ENCODE measurements at places on chromosomes 5 and 9.

DNA sequence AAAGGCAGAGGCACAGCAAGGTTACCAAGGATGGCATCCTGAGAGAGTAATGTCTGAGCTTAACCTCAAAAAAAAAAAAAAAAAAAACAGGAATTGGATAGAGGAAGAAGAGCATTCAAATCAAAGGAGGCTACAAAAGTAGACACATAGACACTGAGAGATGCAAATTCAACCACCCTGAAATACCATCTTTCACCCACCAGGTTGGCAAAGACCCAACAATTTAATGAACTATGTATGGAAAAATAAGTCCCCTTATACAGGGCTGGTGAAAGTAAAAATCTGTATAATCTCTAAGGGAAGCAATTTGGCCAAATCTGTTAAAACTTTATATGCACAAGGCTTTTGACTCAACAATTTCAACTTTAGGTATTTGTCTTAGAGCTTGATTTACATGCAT lies 4.9 kb downstream of the NADK2 start:
- DNase-seq: no peak

DNA sequence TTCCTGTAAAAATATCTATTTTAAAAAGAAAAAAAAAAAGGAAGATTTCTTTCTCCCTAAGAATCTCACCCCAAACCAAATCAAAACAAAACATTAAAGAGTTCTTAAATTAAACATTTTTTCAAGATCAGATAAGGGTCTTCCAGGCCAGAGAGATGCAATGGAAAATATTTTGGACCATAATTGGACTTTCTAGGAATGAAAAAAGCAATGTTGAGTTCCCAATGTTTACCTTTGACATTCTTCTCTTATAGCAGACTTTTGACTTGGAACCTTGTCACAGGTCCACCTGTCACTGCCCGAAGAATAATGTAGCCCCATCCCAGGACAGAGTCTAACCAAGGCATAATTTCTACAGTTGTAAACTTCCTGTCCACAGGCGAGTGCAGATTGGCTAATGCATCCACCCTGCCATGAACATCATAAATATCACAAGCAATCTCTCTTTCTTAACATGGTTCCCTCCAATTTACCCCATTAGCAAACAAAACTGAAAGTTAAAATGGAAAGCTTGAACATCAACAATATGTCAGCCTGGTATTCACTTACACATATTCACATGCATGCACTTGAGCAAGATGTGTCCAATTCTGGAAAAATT lies 121.7 kb upstream of the ZNF366 start:
- DNase-seq: no peak

DNA sequence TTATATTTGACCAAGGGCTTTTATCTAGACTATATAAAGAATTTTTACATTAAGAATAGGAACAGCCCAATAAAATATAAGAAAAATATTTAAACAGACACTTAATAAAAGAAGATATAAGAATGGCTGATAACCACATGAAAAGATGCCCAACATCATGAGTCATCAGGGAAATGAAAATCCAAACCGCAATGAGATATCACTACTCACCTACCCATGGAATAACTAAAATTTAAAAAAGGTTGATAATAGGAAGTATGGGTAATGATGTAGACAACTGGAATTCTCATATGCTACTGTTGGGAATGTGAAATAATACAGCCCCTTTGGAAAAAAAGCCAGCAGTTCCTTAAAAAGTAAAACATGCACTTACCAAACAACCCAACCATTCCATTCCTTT lies 206.9 kb upstream of the PCSK5 start:
- DNase-seq: no peak

GRCh38 chr5:109516390-109516789 lies 106.6 kb upstream of the PJA2 start:
- DNase-seq: no peak

GRCh38 chr5:15885156-15885555 lies 294.4 kb downstream of the MARCHF11 start:
- no peak for DNase-seq

DNA sequence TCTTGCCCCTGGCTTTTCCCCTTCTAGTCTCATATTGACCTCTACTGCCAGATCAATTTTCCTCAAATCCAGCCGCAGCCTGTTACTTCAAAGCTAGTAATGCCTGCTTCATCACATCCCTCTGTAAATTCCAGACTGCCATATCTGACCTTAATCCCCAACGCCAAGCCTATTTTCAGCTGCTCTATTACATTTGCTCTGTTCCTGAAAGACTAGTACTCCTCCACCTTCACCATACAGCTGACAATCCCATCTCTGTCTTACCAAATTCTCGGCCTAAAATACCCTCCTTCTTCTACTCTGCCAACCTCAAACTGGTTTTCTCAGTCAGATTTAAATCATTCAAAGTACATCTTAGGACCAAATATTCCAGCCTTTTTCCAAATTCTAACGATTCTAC lies 420.2 kb downstream of the RAB3C start:
- DNase-seq: no peak

DNA sequence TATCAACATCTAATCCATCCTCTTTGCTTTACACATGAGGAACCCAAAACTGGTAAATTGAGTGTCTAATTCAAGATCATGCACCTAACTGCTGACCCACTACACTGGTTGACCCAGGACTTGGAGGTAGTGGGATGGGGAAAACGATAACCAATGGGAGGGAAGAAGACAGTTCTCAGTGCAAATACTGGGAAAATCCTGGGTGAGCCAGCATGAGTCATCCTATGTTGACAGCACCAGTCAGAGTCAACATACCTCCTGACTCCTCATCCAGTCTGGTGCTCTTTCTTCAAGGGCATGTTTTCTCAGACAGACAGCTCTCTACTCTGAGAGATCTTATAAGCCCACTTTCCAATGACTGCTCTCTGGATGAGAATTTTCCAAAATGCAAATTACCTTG lies 232.8 kb upstream of the PTGER4 start:
- DNase-seq: no peak

DNA sequence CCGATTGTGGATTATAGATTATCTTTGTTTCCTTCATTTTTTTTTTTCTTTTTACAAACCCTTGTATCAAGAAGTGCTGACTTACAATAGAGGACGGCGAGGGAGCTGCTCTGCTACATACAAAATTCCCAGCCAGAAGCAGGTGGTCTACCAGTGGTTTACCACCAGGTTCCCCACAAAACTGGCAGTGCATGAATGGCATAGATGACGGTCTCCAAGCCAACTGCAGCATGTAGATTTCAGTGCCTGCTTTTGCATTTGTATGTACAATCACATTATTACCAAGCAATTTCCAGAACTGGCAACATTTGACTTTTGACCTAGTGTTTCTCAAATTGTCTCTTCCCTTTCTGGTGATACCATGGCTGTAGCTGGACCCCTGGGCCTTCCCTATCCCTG lies 84.0 kb downstream of the ACER2 start:
- DNase-seq: no peak

DNA sequence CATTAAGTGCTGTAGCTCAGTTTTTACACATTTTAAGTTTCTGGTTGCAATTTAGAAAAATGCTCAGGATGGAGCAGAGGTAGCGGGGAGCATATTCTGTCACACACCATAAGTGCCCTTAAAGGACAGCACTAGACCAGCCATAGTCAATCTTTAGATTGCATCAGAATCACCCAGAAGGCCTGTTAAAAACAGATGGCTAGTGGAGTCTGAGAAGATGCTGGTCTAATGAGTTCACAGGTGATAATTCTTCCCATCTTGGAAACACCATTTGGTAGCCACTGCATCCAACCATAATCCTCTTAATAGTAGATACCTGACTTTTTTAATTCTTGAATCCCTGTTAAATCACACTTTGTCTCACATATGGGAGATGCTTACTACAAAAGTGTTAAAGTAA lies 113.2 kb downstream of the CDH18 start:
- DNase-seq: no peak

DNA sequence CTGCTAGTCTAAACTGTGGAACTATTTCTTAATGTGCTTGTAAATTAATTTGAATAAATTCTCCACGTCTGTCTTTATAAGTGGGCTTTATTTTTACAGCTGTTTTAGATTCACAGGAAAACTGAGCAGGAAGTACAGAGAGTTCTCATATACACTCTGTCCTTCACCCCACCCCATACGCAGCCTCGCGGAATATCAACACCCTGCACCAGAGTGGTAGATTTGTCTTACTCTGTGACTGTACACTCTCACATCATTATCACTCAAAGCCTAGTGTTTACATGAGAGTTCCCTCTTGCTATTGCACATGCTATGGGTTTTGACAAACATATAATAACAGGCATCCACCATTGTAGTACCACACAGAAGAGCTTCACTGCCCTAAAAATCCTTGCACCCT lies 179.7 kb upstream of the DAB2 start:
- DNase-seq: no peak

- peak; percentile 96 for DNase-seq
These were observed 49.6 kb upstream of the PSD2 start for GRCh38 chr5:139745800-139746690.

DNA sequence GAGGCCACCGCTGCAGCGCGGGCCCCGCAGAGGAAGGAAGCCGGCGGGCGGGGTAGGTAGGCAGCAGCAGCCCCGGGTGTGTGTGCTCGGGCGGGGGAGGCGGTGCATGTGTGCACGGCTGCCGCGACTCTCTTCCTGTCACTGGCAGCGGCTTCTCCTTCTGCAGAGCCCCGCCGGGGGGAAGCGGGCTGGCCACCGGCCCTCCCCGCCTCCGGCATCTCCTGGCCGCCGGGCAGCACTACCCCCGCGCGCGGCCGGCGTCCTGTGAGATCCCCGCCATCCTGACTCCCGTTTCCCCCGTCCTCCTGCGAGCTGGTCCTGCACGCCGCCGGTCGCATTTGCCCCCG lies 315 bp downstream of the PIK3R1 start:
- DNase-seq: peak; percentile 83

DNA sequence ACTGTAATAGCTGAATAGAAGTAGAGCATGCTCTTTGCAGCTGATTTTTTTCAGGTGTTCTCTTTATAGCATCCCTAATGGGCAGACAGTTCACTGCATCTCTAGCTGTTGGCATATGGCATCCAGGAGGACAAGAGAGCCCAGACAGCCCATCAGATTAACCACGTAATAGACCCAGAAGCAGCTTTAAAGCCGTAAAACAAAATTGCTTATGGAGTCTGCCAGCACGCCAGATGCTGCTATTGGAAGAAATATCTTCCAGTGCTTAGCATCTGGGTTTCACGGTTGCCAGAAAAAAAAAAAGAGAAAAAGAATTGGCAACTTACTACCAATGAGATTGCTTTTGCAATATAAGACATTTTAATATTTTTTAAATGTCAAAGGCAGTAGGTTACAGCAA lies 869.4 kb upstream of the NUDT12 start:
- no peak for DNase-seq

DNA sequence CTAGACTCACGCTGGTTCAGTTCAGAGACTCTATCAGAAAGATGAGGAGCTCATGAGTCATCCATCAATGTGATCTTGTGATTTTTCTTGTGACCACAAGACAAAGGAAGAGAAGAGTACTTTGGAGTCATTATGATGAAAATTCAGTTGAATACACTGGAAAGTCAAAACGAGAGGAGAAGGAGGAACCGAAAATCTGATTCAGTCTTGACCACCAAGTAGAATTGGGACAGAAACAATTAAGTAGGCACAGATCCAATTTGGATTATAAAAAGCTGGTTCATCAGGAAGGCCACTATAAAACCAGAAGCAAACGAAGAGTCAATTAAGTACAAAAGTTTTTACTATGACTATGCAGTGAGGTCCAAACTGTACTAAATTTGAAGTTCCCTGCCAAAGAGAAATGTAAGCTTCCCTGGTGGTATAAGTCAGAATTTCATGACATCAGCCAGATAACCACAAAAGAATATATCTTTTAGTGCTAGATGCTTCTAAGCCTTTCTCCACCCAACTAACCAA lies 90.9 kb downstream of the THBS4 start:
- no peak for DNase-seq

GRCh38 chr5:151179489-151179840 lies 21.9 kb upstream of the ANXA6 start:
- DNase-seq: no peak

- no peak for DNase-seq
These were observed 106.1 kb upstream of the PRRC1 start for GRCh38 chr5:127411381-127411780.

GRCh38 chr5:111734013-111734412 lies 23.0 kb downstream of the NREP start:
- no peak for DNase-seq

DNA sequence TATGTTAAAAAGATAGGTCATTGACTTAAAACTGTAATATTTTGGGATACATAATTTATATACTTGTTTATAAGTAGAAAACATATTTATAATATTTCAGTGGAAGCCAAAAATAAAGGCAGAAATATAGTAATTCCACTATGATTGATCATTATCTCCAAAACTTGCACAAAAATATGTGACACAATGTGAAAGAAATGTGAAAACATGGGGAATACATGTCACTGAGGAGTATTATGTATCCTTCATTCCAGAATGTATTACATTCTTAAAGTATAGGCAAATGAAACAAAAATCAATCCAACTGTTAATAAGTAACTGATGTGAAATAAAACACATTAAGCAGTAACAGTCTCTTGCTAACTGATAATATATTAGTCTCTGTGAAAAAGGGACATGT lies 236.7 kb downstream of the CDH18 start:
- no peak for DNase-seq

DNA sequence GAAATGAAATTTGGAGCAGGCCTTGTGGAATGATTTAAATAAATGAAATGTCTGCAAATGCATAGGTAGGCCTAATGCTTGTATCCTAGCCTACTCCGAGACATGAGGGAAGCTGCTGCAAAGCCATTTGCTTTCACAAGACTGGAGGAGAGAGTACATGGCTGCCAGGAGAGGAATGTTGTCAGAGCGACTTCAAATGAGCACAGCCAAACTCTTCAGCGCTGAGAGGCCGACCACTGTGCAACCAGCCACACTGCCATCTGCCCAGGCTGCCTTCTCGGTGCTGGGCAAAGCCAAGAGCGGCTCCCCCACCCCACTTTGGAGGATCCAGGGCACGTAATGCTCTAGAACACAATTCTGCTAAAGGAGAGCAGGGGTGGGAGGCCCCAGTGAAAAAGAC lies 122.6 kb downstream of the RASEF start:
- DNase-seq: no peak

GRCh38 chr9:68870086-68870485 lies 143.8 kb downstream of the PRKACG start:
- no peak for DNase-seq

GRCh38 chr9:97659771-97660170 lies 26.1 kb downstream of the NCBP1 start:
- DNase-seq: no peak

DNA sequence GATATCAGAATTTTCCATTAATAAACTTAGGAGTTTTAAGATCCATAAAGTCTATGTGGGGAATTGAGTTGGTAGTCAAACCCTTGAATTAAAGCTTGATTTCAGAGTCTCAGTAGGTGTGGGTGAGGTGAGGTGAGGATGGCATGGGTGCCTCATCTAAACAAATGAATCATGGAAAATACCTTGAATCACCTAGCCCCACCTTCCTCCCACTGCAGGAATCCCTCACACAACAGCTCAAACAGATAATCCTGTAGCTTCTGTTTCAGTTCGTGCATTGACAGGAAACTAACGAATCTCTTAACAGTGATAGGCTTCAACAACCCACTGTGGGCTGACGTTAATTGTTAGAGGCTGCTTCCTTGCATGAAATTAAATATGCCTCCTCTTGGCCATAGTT lies 185.0 kb downstream of the SREK1 start:
- no peak for DNase-seq

GRCh38 chr5:109411149-109411514 lies 1.4 kb upstream of the PJA2 start:
- DNase-seq: no peak

- no peak for DNase-seq
These were observed 12.4 kb downstream of the IL4 start for GRCh38 chr5:132686193-132686592.

- DNase-seq: peak; percentile 78
These were observed 27.8 kb upstream of the GRPEL2 start for GRCh38 chr5:149317281-149318048.
